Fibroblast of skin of left quadriceps (primary cell): ENCODE measurements at places on chromosomes 2 and 18.

GRCh38 chr2:37781028-37781427, 109.6 kb upstream of the CDC42EP3 start:
- peak; percentile 83 for DNase-seq

GRCh38 chr18:76604108-76604934, 109.3 kb upstream of the ZNF516 start:
- DNase-seq, result no peak

DNA sequence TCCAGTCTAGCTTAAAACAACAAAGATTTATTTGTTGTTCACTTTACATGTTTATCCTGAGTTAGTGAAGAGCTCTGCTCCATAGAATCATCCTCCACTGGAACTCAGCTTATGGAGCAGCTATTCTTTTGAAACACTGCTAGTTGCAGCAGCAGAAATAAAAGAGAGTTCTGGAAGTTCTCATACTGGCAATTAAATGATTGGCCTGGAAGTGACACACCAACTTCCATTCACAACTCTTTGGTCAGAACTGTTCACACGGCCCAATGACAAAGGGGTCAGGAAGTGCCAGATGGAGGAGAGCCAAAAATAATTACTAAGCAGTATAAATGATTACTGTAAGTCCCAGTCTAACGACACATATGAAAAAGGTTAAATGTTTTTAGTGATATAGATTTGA, 39.1 kb downstream of the FBXO11 start:
- peak; percentile 12 for DNase-seq

GRCh38 chr2:157447031-157447430, 3.1 kb upstream of the CYTIP start:
- DNase-seq, result no peak

DNA sequence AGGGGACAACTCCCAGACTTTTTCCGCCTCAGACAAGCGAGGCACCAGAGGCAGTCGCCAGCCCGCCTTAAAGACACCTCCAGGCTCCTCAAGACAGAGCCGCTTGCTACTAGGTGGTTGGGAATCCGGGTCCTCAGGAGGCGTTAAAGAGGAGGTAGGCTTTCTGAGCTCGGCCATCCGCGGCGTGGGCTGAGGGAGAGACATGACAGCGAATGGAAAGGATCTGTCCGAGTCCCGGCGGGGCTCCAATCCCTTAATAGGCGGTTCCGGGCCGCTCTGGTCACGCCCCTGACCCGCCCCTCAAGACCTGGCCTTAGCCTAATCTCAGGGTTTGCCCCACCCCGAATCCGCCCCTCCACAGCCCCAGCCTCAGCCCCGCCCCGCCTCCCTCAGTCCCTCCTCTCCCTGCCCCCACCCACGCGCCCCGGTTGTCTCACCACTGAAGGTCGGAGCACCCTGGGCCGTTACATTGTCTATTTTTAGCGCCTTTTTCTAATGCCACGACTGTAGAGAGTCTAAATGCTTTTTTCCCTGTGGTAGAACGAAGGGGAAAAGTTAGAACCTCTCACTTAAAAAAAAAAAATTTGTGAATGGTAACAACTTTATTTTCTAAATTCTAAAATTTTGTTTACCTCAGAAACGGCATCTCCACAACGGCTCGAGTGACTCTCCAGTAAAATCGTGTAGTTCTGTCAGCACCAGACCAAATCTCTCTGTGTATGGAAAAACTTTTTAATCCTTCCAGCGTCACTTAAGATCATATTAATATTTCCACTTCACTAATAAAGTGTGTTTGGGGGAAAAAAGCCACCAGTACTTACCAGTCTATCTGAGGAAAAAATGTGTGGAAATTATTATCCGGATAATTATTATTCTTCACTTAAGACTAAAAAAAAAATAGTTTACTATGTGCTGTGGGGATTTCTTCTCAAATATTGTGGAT, at the start of gene RAD51AP2:
Gene RAD51AP2, minus strand, starts transcription at position 229 of the 943 bp plus-strand sequence. Its CDS starts 25 bp downstream, at position 204.
- DNase-seq, result peak; percentile 71

- DNase-seq, result no peak
Measured at GRCh38 chr2:10325278-10326145, 22.8 kb downstream of the HPCAL1 start.

GRCh38 chr2:154370873-154371272, 327.6 kb upstream of the KCNJ3 start:
- no peak for DNase-seq

DNA sequence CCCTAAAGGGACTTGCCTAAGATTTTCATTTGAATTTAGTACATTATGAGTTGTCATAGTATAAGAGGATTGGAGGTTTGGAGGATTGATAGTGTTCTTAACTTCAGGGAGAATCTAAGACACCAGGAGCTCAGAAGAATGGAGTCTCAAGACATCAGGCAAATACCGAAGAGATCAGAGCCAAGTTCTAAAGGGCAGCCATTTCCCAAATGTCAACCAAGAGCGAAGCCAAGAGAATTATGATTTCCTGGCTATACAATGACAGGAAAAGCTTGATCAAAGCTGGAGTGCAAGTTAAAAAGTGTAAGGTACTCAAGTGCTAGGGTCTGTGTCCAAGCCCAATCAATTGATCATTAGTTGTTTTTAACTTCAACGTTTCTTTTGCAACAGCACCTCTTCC, 283.0 kb upstream of the FN1 start:
- no peak for DNase-seq

DNA sequence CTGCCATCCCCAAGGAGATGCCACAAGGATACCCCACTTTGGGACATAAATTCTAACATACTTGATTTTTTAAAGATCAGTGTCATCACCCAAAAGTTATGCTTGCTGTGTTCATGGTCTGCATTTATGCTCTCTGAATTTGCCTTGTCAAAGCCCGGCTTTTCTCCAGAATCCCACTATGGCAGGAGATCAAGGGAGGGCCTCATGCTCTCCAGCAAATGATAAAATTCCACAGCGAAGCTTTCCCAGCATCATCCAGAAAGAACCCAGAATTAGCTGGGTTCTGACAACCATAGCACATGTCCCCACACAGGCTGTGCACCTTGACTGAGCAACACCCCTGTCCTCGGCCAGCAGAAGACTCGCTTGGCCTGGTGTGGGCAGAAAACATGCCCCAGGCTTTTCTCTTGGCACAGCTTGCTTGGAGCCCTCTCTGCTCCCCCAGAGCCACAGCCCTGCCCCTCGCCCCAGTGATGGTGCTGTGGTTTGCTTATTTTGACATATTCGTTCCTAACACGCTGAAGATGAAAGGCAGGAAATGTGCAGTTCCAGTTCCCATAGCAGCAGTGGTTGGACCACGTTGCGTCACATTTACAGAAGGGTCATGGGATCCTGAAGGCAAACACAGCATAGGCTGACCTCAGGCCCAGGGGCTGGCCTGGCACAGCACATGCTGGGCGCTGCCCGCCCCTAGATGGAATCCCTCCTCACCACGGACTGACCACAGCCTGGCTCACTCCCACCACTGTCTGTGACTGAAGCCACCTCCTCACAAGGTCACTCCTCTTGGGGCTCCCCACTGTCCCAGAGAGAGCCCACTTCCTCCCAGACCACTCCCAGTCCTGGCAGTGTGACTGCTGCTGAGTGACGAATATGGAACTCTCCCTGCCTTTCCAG, 14.1 kb upstream of the CHRNA1 start:
- DNase-seq, result peak; percentile 72

DNA sequence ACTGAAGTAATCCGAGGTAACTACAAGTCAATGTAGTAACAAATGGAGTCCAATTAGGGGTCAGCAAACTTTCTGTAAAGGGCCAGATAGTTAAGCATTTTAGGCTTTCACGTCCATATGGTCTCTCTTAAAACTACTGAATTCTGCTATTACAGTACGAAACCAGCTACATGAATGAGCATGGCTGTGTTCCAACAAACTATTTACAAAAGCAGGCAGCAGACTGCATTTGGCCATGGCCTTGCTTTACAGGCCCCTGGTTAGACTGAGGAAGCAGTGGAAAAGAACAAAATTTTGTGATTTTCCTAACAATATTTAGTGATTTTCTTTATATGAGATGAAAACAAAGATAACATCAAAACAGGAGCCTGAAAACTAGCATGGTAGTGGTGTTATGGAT, 64.0 kb downstream of the RTN4 start:
- no peak for DNase-seq

- DNase-seq, result no peak
Measured at GRCh38 chr2:16319551-16320121, 346.0 kb downstream of the CYRIA start.

DNA sequence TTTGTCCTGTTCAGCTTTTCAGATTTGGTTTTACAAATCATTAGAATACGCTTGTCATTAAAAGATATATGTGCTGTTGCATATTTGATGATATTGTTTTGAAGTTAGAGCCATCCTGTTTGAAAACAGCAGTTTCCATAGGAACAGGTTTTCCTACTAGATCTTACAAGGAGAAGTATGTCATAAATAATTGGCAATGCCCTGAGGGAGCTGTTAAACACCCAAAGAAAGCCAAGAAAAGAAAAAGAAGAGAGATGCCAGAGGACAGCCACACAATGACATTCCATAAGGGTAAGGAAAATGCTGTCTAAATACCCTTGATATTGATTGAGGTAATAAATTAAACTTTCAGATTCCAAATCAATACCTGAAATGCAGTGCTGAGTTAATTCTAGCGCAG, 392.2 kb upstream of the CRIM1 start:
- DNase-seq, result no peak

DNA sequence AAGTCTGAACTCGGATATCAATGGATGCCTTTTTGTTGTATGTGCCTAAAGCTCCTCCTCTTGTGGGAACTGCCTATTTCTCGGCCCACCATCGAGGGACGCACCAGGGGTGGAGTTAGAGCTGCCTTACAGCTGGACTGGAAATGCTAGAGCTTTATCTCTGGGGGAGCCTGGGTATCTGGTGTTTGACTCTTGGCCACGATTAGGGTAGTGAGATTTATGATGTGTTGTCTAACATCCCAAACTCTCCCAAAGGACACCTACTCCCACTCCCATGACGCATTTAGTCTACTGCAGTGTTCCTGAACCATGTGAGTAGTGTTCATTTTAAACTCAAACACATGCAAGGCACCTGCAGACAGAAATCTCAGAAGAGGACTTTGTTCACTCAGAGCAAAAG, 594.8 kb downstream of the METTL4 start:
- no peak for DNase-seq

GRCh38 chr2:62705859-62706720, 577 bp downstream of the EHBP1 start:
- DNase-seq, result no peak

DNA sequence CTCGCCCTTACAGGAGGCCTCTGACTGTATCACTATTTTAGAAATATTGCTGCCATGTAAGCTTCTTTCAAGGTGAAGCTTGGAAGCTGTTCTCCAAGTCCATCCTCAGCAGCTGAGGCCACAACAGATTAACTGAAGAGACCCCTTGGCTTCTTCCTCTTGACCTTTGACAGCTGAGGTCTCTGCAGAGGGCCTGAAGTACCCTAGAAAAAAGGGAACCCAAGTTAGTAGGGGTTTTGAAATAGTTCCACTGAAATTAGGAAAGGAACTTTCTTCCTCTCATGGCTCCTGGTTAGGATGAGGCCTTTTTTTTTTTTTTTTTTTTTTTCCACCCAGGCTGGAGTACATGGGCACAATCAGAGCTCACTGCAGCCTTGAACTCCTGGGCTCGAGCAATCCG, 15.5 kb upstream of the IHH start:
- DNase-seq, result no peak

DNA sequence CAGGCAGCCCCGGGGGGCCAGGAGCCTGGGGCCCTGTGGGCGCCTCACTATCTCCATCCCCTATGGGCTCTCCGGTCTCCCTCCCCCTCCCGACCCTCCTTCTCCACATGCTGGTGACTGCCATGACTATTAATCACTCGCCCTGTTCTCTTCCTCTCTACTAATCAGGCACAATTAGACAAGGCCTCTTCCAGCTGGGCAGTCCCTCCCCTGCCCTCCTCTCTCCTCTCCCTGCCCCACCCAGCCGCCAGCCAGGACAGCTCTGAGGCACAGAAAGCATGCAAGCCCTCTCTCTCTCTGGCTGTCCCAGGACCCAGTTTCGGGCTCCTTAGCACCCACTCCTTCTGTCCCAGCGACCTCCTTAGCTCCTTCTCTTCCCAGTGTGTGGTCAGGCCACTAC, 5.8 kb downstream of the ASIC4 start:
- DNase-seq, result no peak

DNA sequence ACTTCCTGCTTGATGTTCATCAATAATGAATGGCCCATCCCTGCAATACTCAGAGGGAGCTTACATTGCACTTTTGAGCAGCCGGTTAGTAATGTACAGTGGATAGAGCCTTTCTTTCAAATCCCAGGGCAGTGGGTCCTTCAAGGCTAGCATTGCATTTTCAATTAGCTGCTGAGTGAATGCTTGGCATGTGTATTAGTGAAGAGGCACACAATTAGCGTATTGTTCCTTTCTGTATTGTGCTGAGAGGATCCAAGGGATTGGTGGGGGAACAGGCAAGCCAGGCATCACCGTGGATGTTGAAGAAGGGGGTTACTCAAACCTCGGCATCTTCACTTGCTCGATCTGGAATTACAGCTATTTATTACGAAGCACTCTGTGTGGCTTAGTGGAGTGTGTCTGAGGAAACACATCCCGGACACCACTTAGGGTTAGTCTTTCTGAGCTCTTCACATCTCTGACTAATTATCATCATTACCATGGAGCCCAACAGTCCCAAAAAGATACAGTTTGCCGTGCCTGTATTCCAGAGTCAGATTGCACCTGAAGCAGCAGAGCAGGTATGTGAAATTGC, at the start of gene PPP1R1C:
Gene PPP1R1C, plus strand, starts transcription at position 222 of the 574 bp plus-strand sequence. Its CDS starts 258 bp downstream, at position 480.
- DNase-seq, result no peak

GRCh38 chr18:11105463-11105862, 43.9 kb downstream of the PIEZO2 start:
- no peak for DNase-seq

- no peak for DNase-seq
Measured at GRCh38 chr18:50737127-50737526, 82.7 kb downstream of the MRO start.

DNA sequence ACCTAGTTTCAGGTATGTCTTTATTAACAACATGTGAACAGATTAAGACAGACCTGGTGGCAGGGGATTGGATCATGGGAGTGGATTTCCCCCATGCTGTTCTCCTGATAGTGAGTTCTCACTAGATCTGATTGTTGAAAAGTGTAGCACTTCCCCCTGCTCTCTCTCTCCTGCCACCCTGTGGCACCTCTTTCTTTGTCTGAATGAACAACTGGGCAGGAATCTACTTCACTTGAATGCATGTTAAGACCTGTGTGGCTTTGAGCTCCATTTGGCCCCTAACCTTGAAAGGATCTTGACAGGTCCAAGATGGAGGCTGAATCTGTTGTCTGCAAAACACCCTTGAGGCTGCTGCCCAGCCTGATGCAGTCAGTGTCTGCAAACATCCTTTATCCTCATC, 194.4 kb downstream of the RNF144A start:
- no peak for DNase-seq

- DNase-seq, result peak; percentile 9
Measured at GRCh38 chr2:27407798-27408491, 1.4 kb downstream of the PPM1G start.

- no peak for DNase-seq
Measured at GRCh38 chr2:227450311-227450841, 21.6 kb upstream of the AGFG1 start.

GRCh38 chr2:57615855-57616556, 430.6 kb upstream of the VRK2 start:
- no peak for DNase-seq
